ENCODE measurements at places on chromosomes 11 and 22.
A peak's percentile ranks its signal among the peaks of the same experiment; 100 is the strongest.

- no peak for DNase-seq
Measured at GRCh38 chr22:27475548-27475897, 326.0 kb downstream of the MN1 start.

- no peak for DNase-seq
Measured at GRCh38 chr11:128878455-128878854, 11.4 kb upstream of the KCNJ1 start.

- no peak for DNase-seq
Measured at GRCh38 chr11:102426000-102426399, 26.6 kb downstream of the TMEM123 start.

DNA sequence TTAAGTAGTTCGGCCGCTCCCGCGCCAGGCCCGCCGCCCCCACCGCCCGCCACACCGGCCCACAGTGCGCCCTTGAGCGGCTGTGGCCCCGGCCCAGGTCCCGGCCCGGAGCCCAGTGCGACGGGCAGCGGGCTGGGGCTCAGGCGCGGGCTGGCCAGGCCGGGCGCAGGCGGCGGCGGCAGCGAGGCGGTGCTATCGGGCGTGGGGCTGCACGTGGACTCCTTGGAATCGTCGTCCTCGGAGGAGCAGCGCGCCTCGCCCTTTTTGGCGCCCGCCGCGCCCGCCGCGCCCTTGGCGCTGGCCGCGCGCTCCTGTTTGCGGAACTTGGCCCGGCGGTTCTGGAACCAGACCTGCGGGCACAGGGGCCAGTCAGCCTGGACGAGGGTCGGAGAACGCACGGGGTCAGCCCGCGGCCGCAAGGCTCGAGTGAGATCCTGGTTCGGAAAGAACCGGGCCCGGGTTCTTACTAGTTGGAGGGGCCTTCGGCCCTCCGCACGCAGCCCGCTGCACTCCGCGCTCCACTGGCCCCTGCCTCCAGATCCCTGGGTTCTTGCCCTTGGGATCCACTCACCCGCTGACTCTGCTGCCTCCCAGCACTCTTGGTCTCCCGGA, 4.0 kb downstream of the PHOX2A start:
- DNase-seq, result peak; percentile 89

DNA sequence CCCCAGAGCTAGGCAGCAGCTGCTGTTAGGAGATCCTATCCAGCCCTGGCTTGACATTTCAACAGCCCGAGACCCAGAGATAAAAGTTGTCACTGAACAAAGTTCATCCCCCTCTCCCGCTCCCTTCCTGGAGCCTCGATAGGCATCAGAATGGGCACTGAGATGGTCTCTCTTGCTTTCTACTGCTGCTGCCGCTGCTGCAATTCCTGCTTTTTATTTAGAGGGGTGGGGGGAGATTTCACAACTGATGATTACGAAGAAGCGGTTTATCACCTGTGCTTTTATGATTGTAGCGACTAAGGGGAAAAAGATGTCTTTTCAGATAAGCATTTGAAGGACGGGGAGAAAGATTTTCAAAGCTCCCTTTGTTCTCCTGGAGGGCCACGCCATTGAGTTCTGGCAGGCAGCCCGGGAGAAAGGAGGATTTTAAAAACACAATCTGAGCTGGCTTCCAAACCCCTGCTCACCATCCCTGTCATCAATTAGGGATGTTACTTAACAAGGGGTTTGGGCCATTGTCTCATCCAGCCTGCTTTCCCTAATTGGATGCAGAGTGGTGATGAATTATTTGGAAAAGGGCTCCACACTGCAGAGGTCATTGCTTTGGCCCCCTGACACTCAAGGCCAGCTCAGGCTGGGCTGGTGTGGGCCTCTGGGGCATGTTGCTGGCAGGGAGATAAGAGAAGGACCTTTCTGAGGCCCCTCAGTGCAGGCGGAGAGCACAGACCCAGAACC, 344.7 kb downstream of the BUD13 start:
- no peak for DNase-seq

GRCh38 chr11:47234669-47235100, 13.9 kb downstream of the ACP2 start:
- peak; percentile 74 for DNase-seq

DNA sequence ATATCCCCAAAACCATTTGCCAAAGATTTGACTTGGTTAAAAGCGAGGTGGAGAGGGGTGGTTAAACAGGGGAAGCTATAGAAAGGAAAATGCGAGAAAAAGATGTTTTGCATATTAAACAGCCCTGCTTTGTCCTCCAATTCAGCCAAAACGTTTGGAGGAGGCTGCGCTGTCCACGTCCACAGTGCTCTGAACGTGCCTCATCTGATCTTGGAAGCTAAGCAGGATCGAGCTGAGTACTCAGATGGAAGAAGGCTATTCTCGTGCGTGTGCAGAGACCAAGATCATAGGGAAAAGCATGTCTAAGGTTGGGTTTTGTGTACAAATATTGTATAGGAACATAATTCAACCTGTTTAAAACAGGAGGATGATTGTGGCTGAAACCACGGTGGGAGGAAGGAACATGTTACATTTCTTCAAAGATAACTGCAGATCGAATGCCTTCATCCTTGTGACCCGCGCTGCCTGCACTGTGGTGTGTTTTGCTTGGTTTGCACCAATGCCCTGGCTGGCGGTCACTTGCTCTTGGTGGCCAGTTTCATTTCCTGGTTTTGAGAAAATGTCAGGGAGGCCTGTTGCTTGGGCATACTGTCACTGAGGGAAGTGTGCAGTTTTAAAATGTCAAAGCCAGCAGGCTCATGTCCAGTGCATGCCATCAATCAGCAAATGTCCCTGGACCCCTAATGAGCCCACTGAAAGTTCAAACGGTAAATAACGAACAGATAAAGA, 40.4 kb downstream of the FLI1 start:
- no peak for DNase-seq

DNA sequence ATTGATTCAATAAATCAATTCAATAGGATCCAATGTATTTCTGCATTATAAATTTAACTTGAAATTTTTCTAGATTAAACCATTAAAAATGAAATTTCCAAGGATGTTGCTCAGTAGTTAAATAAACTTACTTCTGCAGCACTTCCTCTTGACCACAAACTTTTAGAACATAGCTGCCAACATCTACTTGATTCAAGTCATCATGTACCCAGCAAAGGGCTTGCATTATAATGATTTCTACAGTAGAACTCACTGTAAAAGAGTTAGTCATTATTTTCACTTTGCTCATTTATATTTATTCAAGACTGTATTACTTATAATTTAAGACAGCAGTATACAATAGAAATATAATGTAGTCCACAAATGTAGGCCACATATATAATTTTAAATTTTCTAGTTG, 59.2 kb downstream of the PIK3C2A start:
- DNase-seq, result no peak

DNA sequence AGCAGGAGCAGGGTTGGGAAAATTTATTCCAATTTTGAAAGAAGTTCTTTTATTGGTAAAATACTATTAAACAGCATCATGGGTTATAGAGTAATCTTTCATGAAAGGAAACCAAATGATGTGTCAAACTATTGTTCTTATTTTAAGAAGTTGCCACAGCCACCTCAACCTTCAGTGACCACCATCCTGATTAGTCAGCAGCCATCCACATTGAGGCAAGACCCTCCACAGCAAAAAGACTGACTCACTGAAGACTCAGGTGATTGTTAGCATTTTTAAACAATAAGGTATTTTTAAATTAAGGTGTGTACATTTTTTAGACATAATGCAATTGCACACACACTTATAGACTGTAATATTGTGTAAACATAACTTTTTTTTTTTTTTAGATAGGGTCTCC, 3.7 kb upstream of the HEPHL1 start:
- no peak for DNase-seq

GRCh38 chr22:46828323-46828900, 66.0 kb downstream of the TBC1D22A start:
- no peak for DNase-seq

DNA sequence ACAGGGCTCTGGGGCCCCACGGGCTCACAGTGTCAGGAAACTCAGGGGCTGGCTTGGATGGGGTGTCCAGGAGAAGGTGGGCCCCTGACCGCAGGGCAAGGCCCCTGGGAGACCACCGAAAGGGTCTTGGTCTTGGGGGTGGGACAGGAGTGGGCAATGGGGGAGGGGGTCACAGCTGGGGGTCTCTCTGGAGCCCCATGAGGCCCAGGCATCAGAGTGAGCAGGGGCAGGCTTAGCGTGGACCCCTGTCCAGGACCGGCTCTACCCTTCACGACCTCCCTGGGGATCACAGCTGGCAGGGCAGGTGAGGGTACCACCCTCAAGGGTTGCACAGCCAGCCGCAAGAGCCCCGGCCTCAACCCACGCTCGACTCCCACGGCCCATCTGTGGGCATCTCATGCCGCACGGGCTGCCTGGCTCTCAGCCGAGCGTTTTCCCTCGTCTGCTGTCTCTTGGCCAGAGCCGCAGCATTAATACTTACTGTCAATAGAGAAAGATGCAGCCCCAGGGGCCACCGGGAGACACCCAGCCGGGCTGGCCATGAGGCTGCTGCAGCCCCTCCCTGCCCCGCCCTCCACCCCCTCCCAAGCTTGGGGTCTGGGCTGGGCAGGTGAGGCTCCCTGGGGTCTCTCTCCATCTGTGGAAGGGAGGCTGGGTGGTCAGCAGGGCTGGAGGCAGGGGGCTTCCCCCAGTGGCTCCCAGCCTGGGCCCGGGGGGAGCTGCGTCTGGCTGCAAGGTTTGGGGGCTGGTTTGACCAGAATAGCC, 662 bp downstream of the MUC5B start:
- peak; percentile 37 for DNase-seq

DNA sequence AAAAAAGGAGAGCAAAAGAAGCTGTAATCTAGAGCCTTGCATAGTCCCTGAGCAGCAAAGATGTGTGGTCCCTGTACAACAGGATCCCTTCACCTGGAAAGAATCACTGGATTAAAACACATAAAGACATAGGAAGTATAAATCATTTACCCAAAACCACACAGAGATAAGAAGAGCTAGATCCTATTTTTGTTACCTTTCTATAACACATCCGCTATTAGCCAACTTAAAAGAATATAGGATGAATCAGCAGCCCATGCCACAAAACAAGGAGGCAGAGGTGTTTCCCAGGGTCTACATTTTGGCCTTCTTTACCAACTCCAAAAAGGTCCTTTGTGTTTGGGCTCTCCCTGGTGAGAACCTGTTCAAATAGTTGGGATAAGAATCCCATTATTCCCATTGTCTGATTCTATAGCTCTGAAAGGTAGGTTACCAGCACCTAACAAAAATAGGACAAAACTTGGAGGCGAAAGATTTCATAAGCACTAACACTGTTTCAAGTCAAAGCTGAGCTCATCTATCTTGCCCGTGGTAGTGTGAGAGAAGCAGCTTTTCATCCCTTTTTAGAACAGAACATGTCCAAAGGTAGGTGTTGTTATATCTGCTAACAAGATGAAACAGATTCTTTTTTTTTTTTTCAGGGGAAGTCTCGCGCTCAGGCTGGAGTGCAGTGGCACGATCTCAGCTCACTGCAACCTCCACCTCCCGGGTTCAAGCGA, 26.8 kb downstream of the PAK1 start:
- no peak for DNase-seq

- peak; percentile 41 for DNase-seq
Measured at GRCh38 chr22:29096736-29097669, 24.2 kb downstream of the KREMEN1 start.

DNA sequence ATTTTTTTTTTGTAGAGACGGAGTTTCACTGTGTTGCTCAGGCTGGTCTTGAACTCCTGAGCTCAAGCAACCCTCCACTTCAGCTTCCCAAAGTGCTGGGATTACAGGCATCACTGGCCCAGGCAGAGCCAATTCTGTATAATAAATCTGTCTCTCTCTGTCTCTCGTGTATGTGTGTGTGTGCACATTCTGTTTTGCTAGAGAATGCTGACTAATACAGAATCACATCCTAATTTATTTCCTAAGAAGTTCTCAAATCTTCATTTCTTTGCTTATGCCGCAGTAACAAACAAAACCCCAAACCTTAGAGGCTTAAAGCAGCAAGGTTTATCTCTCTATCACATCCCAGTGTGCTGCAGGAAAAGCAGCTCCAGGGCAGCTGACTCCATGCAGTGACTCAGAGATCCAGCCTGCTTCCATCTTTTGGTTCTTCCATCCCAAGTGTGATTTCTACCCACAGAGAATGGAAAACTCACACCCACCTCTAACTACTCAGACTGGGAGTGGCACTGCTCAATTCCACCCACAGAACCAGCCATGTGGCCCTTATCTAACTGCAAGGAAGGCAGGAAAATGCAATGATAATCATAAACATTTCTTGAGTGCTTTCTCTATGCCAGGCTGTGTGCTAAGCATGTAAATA, 35.1 kb upstream of the LRRC10B start:
- DNase-seq, result no peak

DNA sequence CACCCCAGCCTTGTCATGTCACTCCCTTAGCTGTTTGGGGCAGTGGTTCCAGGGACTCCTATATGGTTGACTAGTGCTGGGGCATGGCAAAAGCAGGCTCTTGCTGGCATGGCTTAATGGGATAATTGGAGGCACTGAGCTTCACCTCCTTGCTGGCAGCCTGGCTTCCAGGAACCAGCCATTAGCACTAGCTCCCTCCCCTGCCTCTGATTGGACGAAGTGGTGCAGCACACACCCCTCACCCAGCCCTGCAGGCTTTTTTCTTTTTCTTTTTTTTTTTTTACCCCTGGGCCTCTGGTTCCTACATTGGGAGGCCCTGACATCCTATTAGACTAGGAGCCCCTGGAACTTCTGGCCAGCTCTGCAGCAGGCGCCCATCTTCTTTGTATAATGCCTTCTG, 18.6 kb downstream of the PHLDB1 start:
- DNase-seq, result peak; percentile 31

DNA sequence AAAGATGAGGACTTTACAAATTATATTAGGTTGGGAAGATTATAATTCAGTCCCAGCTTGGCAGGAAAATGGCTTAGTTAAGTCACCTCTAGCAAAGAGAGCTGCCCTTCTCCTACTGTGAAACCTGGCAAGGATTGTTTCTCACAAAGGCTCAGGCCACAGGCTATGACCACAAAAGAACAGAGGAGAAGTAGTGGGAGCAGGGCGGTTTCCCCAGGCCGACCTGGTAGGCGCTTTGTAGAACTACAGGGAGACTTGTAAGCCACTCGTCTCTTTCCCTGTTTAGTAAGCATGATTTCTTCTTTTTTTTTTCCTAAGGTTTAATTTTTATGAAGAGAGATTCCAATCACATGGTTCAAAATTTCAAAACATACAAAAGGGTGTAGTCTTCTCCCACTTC, 4.6 kb downstream of the SNAP29 start:
- DNase-seq, result no peak

DNA sequence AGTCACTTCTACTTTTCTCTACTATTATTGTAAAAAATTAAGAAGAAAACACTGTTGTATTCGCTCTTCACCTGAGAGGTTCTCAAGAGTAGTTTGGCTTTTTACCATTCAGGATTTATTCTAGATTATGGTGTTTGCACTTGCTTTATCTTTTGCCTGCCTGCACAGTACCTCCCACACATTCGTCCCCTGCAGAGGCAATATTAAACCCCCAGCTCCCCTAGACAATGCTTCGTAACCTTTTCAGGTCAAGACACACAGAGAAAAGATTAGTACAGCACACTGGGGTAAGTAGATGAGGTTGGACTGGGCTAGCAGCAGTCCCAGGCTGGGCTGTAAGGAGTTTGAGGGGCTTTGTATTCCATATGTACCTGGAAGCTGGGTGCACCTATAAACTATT, 62.4 kb downstream of the TNRC6B start:
- no peak for DNase-seq
